Caudate nucleus (tissue), 63 donors: ENCODE measurements at places on chromosomes 16 and 17.

- DNase-seq: no peak
These were observed 16.0 kb downstream of the CAPN15 start for GRCh38 chr16:543301-544164.

GRCh38 chr17:65820811-65821210 lies 259.4 kb upstream of the AXIN2 start:
- DNase-seq: no peak

- no peak for DNase-seq
These were observed 1080.1 kb upstream of the RBFOX1 start for GRCh38 chr16:6252541-6252940.

GRCh38 chr16:24294131-24294530 lies 38.0 kb downstream of the CACNG3 start:
- no peak for DNase-seq

GRCh38 chr16:50505115-50505514 lies 43.1 kb upstream of the NKD1 start:
- DNase-seq: no peak

DNA sequence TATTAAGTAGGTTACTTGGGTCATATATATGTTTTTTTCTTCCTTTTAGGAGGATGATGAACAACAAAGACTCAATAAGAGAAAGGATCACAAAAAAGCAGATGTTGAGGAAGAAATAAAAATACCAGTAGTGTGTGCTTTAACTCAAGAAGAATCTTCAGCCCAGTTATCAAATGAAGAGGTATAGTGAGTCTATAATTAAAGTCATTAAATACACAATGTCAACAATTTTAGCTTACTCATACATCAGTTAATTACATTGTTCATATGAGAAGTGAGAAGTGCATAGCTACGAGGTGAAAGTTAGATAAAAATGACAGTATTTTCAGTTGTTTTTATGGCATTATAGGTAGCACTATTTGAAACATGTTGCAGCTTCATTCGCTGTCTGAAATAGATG lies 65.2 kb downstream of the NUP88 start:
- DNase-seq: no peak

DNA sequence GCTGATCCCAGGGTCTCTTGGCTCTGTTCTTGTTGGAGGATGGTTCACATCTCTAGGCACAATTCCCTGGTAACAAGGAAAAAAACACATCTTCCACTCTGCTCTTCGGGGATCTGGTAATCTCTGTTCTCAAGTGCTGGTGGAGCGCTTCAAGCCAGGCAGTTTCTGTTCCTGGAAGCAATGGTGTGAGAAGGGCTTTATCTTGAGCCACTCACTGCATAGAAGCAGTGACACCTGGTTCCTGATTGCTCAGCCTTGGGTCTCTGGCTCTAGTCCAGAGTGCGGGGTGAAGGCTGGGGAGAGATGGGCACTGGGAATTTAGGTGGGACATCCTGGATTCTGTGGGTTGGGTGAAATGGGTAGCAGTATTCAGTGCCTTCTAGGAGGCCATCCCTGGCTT lies 14.1 kb downstream of the AKAP1 start:
- DNase-seq: no peak

GRCh38 chr17:82692268-82692667 lies 6.2 kb downstream of the RAB40B start:
- no peak for DNase-seq

- DNase-seq: no peak
These were observed 14.1 kb upstream of the SLFN11 start for GRCh38 chr17:35387496-35387895.

GRCh38 chr16:53545433-53545832 lies 42.4 kb upstream of the AKTIP start:
- no peak for DNase-seq

DNA sequence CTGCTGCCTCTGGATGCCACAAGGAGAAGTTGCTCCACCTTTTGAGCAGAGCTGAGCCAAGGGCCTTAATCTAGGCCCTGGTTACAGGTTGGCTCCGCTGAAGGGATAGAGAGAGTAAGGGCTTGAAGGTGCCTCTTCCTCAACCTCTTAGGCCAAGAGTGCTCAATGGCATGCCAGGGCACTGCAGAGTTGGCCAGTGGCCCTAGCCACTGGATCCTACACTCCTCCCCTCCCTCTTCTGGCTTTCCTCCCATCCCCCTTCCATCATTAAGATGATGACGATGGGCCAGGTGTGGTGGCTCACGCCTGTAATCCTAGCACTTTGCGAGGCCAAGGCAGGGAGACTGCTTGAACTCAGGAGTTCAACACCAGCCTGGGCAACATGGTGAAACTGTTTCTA lies 50.5 kb downstream of the MYO18A start:
- no peak for DNase-seq

- DNase-seq: no peak
These were observed 15.9 kb downstream of the ZC3H7A start for GRCh38 chr16:11780991-11781680.

GRCh38 chr17:59331129-59331928 lies at the start of gene YPEL2:
Gene YPEL2, plus strand, starts transcription at chr17:59331655. Its CDS starts 21,755 bp downstream, at chr17:59353410.
- peak; percentile 96 for DNase-seq

- no peak for DNase-seq
These were observed 643 bp upstream of the NPB start for GRCh38 chr17:81901167-81902022.

DNA sequence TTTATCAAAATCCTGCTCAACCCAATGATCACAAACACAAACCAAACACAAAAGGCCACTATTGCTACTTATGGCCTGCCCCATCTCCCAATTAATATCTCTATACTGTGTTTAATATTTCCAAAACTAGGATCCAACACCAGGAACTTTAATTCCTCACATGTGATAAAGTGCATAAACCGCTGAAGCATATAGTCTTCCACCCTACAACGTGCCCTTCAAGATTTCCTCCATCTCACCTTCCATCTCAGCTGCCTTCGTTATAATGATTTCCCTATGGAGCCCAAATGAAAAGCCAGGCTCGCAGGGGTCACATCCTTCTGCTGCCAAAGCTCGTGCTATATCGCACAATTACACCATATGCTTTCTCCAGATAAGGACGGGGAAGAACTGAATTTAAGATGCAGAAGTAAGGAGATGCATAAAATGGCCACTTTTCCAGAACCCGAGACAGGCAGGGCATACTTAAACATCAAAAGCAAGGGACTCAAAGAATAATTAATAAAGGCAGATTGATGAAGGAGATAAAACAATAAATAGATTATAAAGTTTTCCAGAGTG lies 1.8 kb downstream of the MYH10 start:
- DNase-seq: no peak

GRCh38 chr16:73143576-73144422 lies 95.9 kb upstream of the ZFHX3 start:
- no peak for DNase-seq

DNA sequence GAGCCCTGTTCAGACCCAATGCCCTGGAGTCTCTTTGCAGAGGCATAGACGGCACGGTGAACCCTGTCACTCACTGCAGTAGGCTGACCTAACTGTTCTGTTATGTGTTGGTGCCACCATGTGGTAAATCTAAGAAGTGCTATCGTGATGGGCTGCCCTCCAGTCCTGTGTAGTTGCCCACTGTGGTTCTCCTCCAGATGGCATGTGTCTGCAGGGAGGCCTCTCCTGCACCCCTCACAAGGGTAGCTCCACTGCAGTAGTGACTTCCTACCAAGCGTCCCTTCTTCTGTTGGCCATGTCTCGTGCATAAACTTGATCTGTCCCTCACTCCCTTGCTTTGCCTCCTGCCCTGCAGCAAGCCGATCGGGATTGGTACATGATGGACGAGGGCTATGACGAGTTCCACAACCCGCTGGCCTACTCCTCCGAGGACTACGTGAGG lies 5.8 kb downstream of the DHX38 start:
- DNase-seq: peak; percentile 11
